ENCODE measurements at places on chromosomes 4 and X. TPM values are rescaled to one million over a fixed set of nuclear protein-coding genes. Genes with fewer than 3 reads are reported as not detected.
A peak's percentile ranks its signal among the peaks of the same experiment; 100 is the strongest.

RRH gene
- total RNA-seq = not detected

DNA sequence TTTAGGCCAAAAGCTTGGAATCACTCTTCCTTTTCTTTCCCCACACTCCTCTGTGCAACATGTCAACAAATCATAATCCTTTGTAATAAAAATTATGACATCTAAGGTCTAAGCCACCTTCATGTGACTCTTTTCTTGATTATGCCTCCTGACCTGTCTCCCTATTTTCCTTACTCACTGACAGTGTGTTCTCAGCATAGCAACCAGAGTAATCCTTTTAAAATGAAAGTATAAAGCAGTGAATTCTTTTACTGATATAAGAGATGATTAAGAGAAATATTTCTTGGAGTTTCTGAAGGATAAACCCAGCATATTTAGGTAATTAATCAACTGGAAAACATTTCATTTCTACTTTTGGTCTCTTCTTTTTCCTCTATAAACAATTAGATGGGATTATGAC lies 44.7 kb downstream of the USO1 start:
- peaks cover 11% of the 10 kb centered on the region for H3K36me3 ChIP-seq
- no peak overlapping the region for H3K4me3 ChIP-seq
- H3K4me1 ChIP-seq = no peaks in the 10 kb centered on the region
- no peak for DNase-seq

DNA sequence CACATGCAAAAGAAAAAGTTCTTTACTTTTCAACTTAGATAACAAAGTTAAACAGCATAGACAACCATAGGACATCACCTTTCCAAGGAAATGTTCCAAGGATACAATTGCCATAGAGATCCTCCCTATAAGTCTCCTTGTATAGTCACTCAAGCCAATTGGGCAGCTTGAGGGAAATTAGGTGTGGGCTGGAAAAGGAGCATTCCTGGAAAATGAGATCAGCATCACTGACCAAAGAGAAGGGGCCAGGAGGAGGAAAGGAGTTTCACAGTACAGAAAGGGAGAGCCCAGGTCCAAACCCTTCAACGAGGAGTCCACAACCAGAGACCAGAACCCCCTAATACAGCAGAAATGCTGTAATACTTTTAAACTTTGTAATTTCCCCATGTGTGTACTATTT lies 91.5 kb upstream of the PPARGC1A start:
- no peaks in the 10 kb centered on the region for H3K36me3 ChIP-seq
- H3K27ac ChIP-seq = no peak overlapping the region
- DNase-seq = no peak
- H3K27me3 ChIP-seq = no peaks in the 10 kb centered on the region

PDZD4 gene
- total RNA-seq = 2.6 TPM

GRCh38 chr4:1793496-1793840 lies 375 bp downstream of the FGFR3 start:
- peak; percentile 39 for DNase-seq
- no peak overlapping the region for H3K4me3 ChIP-seq
- no peaks in the 10 kb centered on the region for H3K36me3 ChIP-seq
- H3K4me1 ChIP-seq = no peaks in the 10 kb centered on the region
- no peak overlapping the region for H3K27ac ChIP-seq

DNA sequence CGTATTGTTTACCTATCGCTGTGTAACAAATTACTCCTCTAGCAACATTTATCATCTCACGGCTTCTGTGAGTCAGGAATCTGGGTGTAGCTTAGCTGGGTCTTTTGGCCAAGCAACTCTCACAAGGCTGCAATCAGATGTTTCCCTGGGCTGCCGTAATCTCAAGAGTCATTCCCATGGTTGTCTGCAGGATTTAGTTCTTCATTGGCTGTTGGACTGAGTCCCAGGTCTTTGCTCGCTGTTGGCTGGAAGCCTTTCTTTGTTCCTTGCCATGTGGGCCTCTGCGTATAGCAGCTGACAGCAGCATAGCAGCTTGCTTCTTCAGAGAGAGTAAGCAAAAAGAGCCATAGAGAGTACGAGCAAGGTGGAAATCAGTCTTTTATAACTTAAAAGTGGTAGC lies 16.8 kb downstream of the POLR2B start:
- no peaks in the 10 kb centered on the region for H3K27me3 ChIP-seq
- DNase-seq = no peak
- H3K27ac ChIP-seq = no peak overlapping the region
- H3K4me1 ChIP-seq = peaks cover 21% of the 10 kb centered on the region
- H3K36me3 ChIP-seq = peaks cover 62% of the 10 kb centered on the region

GRCh38 chr4:152660526-152660925 lies 19.3 kb downstream of the TMEM154 start:
- H3K27me3 ChIP-seq = no peaks in the 10 kb centered on the region
- H3K4me1 ChIP-seq = peaks cover 25% of the 10 kb centered on the region
- H3K27ac ChIP-seq = no peak overlapping the region

- no peak for DNase-seq
- H3K27me3 ChIP-seq = peaks cover 3% of the 10 kb centered on the region
- no peak overlapping the region for H3K27ac ChIP-seq
- no peaks in the 10 kb centered on the region for H3K36me3 ChIP-seq
- no peaks in the 10 kb centered on the region for H3K4me1 ChIP-seq
Measured at GRCh38 chrX:131609480-131609879, 65.6 kb downstream of the OR13H1 start.

- H3K36me3 ChIP-seq = no peaks in the 10 kb centered on the region
- no peak overlapping the region for H3K4me3 ChIP-seq
- H3K27me3 ChIP-seq = peaks cover 26% of the 10 kb centered on the region
- H3K4me1 ChIP-seq = no peaks in the 10 kb centered on the region
- DNase-seq = no peak
- H3K27ac ChIP-seq = no peak overlapping the region
Measured at GRCh38 chr4:14862891-14863290, 139.4 kb upstream of the CPEB2 start.

SLC49A3 gene
- total RNA-seq = not detected

- DNase-seq = no peak
- H3K36me3 ChIP-seq = no peaks in the 10 kb centered on the region
- no peak overlapping the region for H3K27ac ChIP-seq
- no peaks in the 10 kb centered on the region for H3K4me1 ChIP-seq
- H3K27me3 ChIP-seq = peaks cover 3% of the 10 kb centered on the region
Measured at GRCh38 chrX:14420841-14421240, 108.5 kb upstream of the GLRA2 start.

NWD2 gene
- total RNA-seq = not detected

DNA sequence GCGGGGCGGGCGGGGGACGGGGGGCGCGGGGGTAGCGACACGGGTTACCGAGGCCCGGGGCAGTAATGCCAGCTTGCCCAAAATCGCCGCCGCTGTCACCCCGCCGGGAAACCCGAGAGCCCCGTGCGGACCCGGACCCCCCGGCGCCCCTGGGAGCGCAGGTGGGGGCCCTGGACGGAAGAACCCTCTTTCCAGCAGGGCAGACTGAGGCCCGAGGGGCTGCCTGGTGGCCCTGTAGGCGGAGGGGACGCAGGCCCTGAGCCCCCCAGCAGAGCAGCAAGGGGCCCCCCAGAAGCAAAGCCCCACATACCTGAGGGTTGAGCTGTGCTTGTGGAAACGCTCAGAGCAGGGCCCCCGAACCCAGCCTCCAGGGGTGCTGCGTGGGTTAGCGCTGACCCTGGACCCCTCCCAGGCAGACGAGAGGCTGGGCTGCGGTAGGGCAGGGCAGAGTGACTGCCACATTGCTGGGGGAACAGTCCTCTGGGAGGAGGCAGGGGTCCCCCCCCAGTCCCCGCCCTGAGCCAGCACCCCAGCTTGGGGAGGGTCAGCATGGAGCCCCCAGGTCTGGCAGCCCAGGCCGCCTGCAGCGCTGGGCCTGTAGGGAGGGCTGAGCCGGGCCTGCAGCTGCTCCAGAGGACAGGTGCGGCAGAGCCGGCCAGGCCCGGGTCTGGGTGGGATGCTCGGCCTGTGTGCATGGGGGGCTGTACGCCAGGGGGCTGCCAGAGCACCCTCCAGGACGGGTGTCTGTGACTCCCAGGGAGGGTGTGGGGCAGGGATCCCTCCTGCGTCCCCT lies 646 bp downstream of the DOK7 start:
- peaks cover 10% of the 10 kb centered on the region for H3K27me3 ChIP-seq
- no peak for DNase-seq
- H3K36me3 ChIP-seq = no peaks in the 10 kb centered on the region
- H3K4me3 ChIP-seq = no peak overlapping the region

DNA sequence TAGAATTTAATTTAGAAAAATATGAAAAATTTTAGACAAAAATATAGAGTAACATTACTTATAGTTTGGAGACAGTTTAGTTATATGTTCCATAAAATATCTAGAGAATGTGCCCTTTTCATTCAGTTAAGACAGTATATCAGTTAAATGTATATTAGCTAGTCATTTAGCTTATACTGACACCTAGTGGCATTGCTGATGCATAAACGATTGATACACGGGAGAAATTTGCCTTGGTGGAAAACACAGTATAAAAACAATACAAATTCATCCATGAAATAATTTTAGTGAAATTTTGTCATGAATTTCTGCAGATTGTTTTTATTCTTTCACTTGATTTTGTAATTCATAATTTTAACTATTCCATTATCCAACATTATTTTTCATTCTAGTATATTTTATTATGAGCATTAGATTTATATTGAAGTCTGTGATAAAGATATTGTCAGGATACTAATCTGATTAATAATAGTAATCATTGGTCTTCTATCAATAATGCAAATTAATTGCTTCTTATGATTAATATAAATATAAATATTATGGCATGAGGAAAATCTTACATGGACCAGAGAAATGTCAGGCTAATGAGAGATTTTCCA lies 219.0 kb downstream of the TLL1 start:
- H3K4me3 ChIP-seq = no peak overlapping the region
- no peaks in the 10 kb centered on the region for H3K27me3 ChIP-seq
- no peak overlapping the region for H3K27ac ChIP-seq
- DNase-seq = no peak

GRCh38 chr4:63921561-63921960 lies 487.7 kb downstream of the TECRL start:
- H3K36me3 ChIP-seq = no peaks in the 10 kb centered on the region
- no peak for DNase-seq
- H3K27me3 ChIP-seq = no peaks in the 10 kb centered on the region

Data from activated CD8-positive, alpha-beta T cell treated with anti-CD3 and anti-CD28 coated beads for 36 hours (primary cell).